ENCODE measurements at places on chromosomes 12 and 14. TPM values are rescaled to one million over a fixed set of nuclear protein-coding genes. Genes with fewer than 3 reads are reported as not detected.

CACNA2D4 gene
- not detected for total RNA-seq

CPM gene
- total RNA-seq = 9.5 TPM

PIP4P1 gene
- 37.0 TPM for total RNA-seq

RPGRIP1 gene
- 0.54 TPM for total RNA-seq

FLVCR2 gene
- total RNA-seq = 3.1 TPM

LRP1-AS gene
- total RNA-seq = not detected

CLEC14A gene
- total RNA-seq = not detected

DLST gene
- total RNA-seq = 91.1 TPM

KRT72 gene
- not detected for total RNA-seq

PIP4K2C gene
- 43.6 TPM for total RNA-seq

STXBP6 gene
- 1.9 TPM for total RNA-seq

GUCY2C gene
- 0.06 TPM for total RNA-seq

LRTM2 gene
- not detected for total RNA-seq

SERPINA6 gene
- 0.99 TPM for total RNA-seq

COX8C gene
- total RNA-seq = not detected

KCNH5 gene
- not detected for total RNA-seq

KRT83 gene
- 4.1 TPM for total RNA-seq

INHBC gene
- total RNA-seq = not detected

KRT3 gene
- 0.05 TPM for total RNA-seq

OAS1 gene
- total RNA-seq = 61.1 TPM

STRAP gene
- 190 TPM for total RNA-seq

FBLN5 gene
- total RNA-seq = 2.5 TPM

ITGB7 gene
- 0.31 TPM for total RNA-seq

PLEKHA5 gene
- 7.5 TPM for total RNA-seq

PTGER2 gene
- total RNA-seq = 2.0 TPM

PLEKHD1 gene
- 0.02 TPM for total RNA-seq

CCDC184 gene
- total RNA-seq = 3.2 TPM

SPX gene
- 1.5 TPM for total RNA-seq

OTX2 gene
- not detected for total RNA-seq

C14orf132 gene
- 5.3 TPM for total RNA-seq

NXPH4 gene
- 5.0 TPM for total RNA-seq

ZDHHC22 gene
- total RNA-seq = 0.30 TPM

RAB35 gene
- 63.0 TPM for total RNA-seq

CEBPE gene
- total RNA-seq = not detected

SCARB1 gene
- 141 TPM for total RNA-seq

ALDH2 gene
- 88.2 TPM for total RNA-seq

LRRC10 gene
- not detected for total RNA-seq

TAS2R20 gene
- not detected for total RNA-seq

PTGR2 gene
- total RNA-seq = 6.7 TPM
